Fibroblast of upper back skin (primary cell): ENCODE measurements at places on chromosomes 5 and 9.

DNA sequence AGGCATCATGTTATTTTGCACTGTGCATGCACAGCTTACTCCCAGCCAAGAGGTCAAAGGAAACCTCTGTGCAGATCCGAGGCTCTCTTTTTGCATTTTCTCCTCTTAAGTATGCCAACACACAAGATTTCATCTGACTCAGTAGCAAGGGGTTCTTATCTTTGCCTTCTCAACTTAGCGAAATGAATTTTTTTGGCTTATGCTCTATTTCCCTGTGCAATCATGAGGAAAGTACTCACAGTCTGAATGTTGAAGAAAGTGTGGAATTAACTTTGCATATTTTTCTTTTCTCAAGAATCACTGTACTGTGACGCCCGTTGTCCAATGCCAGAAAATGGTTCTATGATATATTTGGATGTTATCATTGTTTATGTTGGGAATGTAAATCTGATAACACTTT lies 173.5 kb upstream of the FBXL7 start:
- no peak for DNase-seq

GRCh38 chr5:180112181-180112861 lies 40.8 kb upstream of the RNF130 start:
- no peak for DNase-seq

DNA sequence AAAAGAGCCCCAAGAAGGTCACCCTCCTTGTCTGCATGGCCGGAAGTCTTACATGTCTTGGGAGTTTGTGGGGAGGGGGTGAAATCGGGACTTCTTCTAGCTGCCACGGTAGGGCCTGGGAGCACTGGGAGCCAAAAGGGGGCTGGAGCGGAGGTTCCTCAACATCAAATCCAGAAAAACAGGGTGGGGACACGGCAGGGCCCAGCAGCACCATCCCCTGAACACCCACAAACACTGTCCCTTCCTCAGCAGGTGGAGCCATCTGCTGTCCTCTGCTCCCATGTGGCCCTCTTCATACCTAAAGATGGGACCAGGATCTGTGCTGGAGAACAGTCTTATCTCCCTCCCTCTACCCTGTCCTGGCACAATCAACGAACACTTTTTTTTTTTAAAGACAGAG lies 2.7 kb downstream of the TERT start:
- no peak for DNase-seq

GRCh38 chr9:104960662-104961061 lies 32.7 kb upstream of the ABCA1 start:
- DNase-seq = no peak

- DNase-seq = no peak
Measured at GRCh38 chr5:1698589-1699316, 100.9 kb downstream of the MRPL36 start.

DNA sequence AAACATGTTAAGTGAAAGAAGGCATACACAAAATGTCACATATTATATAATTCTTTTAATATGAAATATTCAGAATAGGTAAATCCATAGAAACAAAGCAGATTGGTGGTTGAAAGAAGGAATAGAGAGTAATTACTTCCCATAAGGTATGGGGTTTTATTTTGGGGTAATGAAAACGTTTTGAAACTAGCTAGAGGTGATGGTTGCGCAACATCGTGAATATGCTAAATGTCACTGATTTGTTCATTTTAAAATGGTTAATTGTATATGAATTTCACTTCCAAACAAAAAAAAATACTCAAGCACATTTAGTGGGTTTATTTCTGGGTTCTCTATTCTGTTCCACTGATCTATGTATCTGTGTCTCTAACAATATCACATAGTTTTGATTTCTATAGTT lies 12.0 kb upstream of the FSTL4 start:
- no peak for DNase-seq

DNA sequence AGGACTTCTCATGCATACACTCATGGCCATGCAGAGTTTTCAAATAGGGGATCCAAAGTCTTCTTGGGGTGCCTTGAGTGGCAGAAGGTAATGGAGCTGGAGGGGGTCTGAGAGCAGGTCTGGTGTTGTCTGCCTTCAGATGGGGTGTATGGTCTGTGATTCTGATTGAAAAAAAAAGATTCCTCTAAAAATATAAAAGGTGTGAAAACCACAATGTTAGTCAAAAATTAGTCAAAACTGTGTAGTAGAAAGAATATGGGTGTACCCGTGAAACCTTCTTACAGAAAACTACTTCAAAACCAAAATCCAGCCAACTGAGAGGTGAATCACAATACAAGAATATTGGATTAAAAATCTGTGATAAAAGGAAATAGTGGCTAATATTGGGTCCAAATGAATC lies 20.1 kb downstream of the DOCK2 start:
- DNase-seq = no peak

DNA sequence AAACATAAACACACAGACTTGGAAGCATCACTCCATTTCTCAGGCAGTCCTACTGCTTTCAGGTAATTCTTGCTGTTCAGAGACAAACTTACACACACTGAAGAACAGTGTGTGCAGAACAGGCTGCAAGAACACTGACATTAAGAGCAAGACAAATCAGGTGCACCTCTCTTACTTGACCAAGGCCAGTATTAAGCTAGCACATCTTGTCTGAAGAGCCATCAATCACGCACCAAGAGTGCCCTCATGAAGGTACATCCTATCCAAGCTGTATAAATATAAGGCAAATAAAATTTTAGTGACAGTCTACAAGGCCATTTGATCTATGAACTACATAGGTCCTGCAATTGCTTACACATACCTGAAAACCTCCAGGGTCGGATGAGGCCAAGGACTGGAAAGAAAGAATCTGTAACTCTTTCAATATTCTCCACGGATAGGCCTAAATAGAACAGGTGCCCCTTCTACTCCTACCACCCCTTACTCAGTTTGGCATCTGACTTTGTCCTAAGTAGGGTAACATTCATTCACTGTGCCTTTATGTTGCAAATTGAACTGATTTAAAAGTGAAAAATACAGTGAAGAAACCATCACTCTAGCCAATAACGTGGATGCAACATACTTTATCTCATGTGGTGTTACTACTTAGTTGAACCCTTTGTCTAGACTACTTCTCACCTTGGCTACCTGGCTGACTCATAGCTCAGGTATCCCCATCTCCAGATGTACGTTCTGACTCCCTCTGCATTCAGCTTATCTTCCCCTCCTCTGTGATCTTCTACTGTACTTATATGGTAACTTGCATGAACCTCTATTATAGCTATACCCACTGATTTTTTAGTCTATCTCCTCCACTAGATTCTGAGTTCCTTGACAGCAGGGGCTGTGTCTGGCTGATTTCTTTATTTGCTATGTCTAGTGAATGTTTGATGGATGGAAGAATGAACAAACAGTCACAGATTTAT lies 256.3 kb downstream of the KIAA0825 start:
- DNase-seq = no peak

GRCh38 chr5:91311168-91311696 lies 71.9 kb downstream of the ARRDC3 start:
- no peak for DNase-seq

- DNase-seq = no peak
Measured at GRCh38 chr9:126292736-126293521, 33.7 kb upstream of the MVB12B start.

DNA sequence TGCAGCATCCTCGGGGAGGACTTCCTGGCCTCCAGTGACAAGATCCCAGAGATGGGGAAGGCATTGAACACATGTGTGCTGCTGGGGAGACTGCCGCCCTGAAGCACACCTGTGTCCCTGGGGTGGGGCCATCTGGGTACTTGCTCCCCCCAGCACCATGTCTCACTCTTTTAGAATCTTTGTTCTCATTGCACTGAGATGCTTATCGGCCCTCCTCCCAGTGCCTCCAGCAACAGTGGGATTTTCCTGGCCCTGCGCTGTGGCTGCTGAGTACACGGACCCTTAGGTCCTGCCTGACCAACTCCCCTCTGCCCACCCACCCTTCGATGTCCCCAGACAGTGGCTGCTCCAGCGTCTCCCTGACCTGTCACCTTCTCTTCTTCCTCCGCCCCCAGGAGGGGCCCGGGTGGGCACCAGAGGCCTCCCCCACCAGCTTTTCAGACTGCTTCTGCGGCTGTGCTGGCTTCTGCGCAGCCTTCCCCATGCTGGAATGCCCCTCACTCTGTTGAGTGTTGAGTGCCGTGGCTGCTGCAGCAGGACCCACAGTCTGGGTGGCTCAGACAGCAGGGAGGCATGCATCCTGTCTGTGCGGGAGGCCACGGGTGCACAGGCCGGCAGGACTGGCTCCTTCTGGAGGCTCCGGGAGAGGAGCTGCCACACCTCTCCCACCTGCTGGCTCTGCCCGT lies 145.9 kb upstream of the IRX2 start:
- DNase-seq = no peak

DNA sequence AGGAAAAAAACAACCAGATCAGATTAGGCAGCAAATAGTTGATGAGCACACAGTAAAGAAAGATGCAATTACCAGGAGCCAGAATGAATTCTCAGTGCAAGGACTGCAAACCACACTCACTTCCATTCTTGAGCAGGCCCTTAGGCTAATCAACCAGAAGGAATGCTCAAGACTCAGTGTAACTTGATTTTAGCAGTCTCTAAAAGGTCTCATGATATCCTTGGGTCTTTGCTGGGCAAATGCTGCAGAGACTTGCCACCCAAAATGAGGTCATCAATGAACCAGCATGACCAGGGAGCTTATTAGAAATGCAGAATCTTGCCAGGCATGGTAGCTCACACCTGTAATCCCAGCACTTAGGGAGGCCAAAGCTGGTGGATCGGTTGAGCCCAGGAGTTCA lies 20.1 kb upstream of the TMEM245 start:
- no peak for DNase-seq

GRCh38 chr5:150022158-150022531 lies 21.6 kb downstream of the HMGXB3 start:
- peak; percentile 87 for DNase-seq

GRCh38 chr5:60519372-60519771 lies 180.6 kb downstream of the DEPDC1B start:
- DNase-seq = no peak

GRCh38 chr9:73024601-73025034 lies 71.8 kb upstream of the ALDH1A1 start:
- DNase-seq = no peak

- peak; percentile 59 for DNase-seq
Measured at GRCh38 chr5:123344816-123345426, 78.3 kb downstream of the CEP120 start.

DNA sequence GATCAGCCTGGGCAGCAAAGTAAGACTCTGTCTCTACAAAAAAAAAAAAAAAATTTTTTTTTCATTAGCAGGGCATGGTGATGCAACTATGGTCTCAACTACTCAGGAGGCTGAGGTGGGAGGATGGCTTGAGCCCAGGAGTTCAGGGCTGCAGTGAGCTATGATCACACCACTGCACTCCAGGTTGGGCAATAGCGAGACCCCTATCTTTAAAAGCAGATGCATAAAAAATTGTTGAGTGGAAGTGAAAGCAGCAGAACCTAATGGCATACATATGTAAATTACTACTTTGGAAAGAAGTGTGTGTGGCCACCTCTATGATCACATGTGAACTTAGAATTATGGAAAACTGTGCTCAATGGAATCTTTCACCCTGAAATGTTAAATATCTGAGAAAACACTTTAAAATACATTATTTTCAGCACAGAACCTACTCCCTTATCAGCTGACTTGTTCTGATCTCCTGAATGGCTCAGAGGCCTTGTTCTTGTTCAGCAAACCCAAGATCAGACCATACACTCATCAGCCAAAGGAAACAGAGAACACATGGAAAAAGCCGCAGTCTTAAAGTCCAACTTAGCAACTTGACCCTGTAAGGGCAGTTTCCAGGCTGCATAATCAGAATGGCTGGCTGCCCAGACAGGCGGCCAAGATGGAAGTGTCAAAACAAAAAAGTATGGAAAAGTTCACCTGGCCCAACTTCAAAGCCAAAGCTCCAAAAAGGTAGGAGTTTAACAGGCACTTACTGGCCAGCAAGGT lies 56.5 kb downstream of the SIL1 start:
- peak; percentile 56 for DNase-seq

DNA sequence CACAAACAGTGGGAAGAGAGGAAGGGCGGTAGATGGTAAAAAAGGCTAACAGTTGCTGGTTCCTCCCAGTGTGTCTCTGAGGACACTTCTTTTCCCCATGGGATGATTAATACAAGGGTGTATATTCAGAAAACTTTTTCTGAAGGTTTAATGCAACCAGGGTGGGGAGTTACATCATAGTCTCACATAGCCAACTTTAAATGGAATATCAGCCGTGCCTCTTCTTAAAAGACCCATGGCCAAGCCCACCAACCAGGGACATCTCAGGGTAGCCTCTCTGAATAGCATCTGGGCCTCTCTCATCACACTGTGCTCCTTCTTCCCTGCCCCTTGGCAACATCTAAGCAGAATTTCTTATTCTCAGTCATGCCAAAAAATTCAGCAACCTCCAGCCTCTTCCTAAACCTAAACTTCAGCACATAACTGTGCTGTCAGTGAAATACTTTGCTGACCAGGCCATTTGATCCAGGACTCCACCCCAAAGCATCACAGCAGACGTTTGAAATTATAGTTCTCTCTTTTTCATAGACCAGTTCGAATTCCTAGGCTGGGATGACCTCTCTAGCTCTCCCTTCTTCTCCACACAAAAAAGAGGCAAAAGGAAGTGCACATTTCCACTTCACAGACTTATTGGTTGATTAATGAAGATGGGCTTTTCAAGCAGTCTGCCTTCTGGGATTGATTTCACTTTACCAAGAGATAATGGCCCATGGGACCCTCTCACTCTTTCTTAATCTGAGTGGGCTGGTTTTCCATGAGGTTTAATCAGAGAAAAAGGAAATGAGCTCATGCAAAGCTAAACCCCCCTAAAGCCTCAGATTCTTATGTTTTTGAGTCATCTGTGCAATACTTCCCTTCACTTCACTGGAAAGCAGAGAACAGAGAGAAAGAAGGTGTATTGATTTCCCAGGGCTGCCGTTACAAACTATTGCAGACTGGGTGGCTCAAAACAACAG lies 85.1 kb upstream of the RAI14 start:
- DNase-seq = peak; percentile 97

DNA sequence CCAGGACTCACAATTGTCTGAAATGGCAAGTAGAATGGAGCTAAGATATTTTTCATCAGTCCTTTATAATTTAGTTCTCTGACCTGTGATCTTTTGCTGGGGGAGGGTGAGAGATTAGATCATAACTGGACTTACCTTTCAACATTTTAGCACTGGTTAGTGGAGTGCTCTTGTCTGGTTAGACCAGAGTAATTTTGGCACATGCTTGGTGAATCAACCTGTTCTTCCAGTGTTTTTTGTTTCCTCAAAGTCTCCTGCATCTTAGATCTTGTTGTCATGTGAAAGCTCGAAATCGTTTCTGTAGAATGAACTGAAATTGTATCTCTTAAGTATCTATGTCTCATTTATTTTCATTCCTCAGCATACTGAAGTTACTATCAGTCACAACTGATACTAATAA lies 122.4 kb downstream of the TLE4 start:
- DNase-seq = no peak

DNA sequence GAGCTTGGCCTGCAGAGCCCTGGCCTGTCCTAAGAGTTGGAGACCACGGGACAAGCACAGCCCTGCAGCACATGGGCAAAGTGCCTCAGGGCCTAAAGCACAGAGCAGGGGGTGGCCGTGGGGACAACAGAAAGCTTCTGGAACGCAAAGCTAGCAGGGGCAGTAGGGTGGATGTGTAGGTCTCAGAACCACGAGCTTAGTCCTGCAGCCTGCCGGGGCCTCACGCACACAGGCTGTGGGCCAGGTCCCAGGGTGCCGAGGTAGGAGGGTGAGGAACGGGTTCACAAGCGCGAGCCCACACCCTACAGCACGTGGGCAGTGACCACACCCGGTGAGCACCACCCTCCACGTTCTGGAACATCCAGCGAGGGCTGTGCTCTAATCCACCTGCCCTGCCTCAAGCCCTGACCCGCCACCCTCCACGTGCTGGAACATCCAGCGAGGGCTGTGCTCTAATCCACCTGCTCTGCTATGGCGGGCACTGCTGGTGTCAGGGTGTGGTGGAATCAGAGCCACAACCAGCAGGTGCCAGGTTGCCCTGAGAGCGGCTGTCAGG lies 9.3 kb downstream of the CLPTM1L start:
- no peak for DNase-seq
